ENCODE measurements at places on chromosomes 5 and 9.
A peak's percentile ranks its signal among the peaks of the same experiment; 100 is the strongest.

GRCh38 chr9:137666513-137666822 lies 47.7 kb downstream of the EHMT1 start:
- no peak for DNase-seq

- DNase-seq = peak; percentile 5
These were observed 1.1 kb upstream of the FAF2 start for GRCh38 chr5:176446884-176447590.

DNA sequence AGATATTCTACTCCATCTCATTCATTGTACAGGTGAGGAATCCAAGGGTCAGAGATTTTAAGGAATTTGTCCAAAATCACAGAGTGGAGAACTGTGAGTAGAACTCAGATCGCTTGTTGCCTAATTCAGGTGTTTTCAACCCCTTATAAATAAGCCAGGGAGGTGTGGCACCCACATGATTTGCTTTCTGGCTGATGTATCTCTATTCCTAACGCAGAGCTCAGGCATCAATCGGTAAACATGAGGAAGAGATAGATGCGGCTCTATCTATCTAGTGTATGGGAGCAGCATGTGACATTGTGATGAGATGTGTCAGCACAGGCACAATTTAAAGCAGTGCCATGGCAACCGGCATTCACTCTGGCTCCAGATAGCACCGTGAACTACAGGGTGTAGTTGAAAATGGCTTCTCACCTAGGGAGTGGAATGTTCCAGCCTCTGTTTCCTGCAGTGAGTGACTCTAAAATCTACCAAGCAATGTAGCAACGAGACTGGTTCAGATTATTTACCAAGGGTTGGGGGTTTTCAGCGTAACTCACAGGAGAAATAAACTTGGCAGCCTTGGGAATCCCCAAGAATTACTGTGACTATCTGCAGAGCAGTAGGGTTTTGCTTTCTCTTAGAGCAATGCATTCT lies 53.4 kb upstream of the SUB1 start:
- DNase-seq = no peak

DNA sequence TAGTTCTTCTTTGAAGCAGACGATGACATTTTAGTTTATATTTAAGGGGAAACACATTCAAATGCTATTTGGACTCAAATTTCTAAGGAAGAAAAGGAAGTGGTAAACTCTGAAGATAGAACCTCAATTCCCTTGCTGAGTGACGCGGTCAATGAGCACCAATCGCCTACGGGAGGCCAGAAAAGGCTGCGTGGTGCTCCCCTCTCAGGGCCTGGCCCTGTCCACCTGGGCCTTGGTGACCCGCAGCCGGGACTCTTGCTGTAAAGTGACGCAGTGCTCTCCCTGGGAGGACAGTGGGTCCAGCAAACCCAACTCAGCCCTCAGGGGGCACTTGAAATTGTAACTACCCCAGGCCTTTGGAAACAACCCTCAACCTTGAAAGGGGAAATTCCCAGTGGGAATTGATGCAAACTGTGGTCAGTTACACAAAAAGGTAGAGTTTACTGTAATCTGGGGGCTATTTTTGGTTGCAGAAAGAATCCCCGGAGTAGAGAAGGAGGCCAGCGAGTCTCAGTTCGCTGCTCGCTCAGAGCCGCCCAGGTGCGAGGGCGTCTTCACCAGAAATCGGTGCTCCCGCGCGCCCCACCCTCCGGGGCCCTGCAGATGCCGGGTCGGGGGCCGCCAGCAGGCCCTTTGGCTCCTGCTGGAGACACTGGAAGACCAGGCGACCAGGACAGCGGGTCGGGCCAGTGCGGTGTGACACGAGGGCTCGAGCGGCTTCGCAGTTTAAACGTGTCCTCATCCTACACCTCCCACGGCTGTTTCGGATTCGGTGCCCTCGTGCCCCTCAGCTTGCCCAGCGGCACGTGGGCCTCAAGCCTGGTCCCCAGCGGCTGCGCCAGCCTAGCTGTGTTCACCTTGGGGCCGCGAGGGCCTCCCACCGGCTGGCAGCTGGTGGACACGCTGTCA lies 1.4 kb upstream of the ANKRD33B start:
- no peak for DNase-seq

DNA sequence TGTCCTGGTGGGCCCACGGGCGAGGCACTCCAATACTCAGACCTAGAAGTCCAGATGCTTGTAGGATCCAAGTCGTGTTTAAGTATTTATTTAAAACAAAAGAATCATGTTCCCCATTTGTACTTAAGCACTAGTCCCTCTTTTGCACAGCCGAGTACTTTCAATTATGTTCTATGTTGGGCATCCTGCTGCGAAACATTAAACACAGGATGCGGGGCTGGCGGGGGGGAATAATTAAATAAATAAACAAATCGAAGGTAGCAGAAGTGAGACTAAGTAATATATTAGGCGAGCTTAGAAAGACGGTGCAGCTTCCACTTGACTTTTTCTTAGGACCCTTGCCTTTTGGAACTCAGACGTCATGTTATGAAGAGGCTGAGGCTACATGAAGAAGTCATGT lies 1129.2 kb upstream of the ACO1 start:
- no peak for DNase-seq

DNA sequence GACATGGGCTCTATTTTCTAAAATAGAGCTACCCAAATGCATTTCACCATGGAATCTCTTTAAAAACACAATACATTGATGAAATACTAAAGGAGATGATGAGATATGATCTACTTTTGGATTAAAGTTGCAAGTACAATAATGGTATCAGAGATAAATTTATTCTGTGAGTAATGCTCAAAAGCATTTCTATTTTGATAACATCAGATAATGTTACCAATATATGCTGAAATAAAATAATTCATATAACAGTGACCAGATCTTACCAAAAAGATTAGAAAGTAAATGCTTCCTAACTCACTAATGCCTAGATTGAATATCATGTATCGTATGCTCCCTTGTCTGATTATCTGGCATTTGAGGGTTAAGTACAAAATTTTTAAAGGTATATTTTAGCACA lies 761.8 kb upstream of the ZNF608 start:
- DNase-seq = no peak

DNA sequence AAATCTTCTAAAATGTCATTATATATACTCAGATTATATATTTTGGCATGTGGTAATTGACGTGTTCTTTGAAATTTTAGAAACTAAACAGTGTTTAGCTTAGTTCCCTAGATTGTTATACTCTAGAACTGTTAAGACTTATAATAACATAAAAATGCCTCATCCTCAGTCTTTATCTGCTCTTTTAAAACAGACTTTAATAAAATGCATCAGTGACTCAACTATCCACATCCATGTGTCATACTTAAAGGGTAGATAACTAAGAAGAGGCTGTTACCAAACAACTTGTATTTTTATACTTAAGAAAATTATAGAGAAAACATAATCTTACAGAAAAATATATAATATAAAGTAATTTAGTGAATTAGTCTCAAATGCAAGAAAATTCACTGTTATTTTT lies 15.2 kb downstream of the NFIL3 start:
- DNase-seq = no peak

GRCh38 chr5:53453898-53454718 lies 26.3 kb upstream of the FST start:
- DNase-seq = no peak

DNA sequence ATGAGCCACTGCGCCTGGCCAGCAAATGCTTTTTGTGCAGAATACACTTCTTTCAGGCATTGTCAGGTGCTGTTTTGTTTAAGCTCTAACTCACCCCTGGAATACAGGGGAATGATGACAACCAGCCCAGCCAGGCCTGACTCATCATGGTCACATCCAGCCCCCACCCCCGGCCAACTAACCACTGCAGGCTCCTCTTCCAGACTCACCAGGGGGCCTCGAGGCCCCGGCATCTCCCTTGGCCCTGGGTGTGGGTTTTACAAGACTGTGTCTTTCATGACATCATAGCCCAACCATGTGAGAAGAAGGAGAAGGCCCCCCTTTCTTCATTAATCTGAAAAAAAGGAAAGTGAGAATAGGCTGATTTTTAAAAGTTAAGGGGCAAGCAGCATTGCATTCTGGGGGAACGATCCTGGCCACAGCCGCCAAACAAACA lies 35.5 kb downstream of the OLFML2A start:
- DNase-seq = no peak
